NCI-H1092 (cell line): ENCODE measurements at places on chromosomes 3 and 15.

GRCh38 chr3:122942239-122942638 lies 85.3 kb downstream of the SEMA5B start:
- DNase-seq, result no peak

GRCh38 chr15:68173119-68173518 lies 32.0 kb downstream of the CALML4 start:
- no peak for DNase-seq

- no peak for DNase-seq
Measured at GRCh38 chr15:55241891-55242290, 45.1 kb upstream of the RSL24D1 start.

GRCh38 chr3:193905541-193906396 lies 230.2 kb upstream of the HES1 start:
- no peak for DNase-seq

- DNase-seq, result no peak
Measured at GRCh38 chr3:179921500-179921899, 115.2 kb downstream of the PEX5L start.

DNA sequence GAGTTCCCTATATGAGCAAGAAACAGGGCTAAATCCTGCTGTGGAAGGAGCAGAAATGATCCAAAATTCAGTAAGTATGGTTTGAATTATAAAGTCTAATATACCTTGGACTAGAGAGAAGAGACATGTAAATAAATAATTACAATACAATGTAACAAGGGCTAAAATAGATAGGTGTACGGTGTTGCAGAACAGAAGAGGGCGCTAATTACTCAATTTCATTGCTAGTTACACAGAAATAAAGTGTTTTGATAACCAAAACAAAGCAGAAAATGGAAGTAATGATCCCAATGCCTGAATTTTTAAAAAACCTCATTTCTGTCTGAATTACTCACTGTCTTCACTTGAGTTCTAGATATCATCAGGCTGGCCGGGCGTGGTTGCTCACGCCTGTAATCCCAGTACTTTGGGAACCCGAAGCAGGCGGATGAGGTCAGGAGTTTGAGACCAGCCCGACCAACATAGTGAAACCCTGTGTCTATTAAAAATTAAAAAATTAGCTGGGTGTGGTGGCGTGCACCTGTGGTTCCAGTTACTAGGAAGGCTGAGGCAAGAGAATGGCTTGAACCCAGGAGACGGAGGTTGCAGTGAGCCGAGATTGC lies 8.3 kb upstream of the PLCH1 start:
- peak; percentile 1 for DNase-seq

GRCh38 chr3:153137626-153138025 lies 24.4 kb upstream of the RAP2B start:
- DNase-seq, result no peak

GRCh38 chr3:128316481-128316891 lies 150.2 kb downstream of the DNAJB8 start:
- no peak for DNase-seq

DNA sequence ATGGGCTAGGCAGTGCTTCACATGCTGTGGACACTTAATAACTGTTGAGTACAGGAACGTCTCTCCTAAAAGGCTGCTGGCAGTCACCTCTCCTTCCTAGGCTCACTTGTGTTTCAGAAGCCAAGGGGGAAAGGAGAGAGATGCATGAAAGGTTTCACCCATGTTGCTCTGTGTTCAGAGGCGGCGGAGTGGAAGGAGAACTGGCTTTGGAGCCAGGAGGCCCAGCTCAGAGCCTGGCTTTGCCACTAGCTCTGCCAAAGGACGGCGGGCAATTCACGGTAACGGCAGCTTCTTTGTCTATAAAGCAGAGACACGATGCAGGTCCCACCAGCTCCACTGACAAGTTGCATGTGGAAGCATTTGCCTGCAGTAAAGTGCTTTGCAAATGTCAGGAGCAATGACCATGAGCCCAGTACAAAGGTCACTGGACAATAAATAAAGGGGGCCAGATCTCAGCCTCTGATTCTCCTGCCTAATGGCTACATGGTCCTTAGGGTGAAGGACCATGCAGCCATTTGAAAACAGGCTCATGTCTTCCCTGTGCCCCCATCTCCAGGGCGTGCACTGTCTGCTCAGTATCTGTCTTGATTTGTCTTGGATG lies 171.7 kb upstream of the TLE3 start:
- DNase-seq, result no peak

DNA sequence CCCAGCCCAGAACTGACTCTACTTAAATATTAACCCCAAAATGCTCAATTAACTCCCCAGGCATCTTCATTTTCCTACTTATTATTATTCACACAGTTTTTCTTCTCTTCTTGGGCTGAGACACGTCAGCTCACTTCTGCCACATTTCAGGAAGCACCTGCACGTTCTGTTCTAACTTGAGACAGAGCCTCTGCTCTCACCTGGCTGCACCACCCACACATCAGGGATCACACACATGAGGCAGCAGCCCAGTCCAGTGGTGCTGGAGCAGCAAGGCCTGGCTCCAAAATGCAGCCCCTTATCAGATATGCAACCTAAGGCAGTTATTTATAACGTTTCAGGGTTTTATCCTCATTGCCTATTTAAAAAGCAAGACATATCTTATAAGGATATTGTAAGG lies 127.5 kb downstream of the OSBPL10 start:
- DNase-seq, result no peak

- DNase-seq, result no peak
Measured at GRCh38 chr3:71681224-71681668, 44.0 kb downstream of the EIF4E3 start.

DNA sequence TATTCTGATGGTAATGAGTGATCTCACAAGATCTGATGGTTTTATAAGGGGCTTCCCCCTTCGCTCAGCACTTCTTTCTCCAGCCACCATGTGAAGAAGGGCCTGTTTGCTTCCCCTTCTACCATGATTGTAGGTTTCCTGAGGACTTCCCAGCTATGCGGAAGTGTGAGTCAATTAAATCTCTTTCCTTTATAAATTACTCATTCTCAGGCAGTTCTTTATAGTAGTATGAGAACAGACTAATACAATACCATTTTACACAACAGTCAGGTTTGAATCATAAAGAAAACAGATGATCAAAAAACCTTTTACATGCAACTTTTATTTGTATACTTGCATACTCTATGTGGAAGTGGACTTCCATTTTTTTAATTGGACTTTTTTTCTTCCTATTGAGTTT lies 46.7 kb upstream of the CBLB start:
- DNase-seq, result no peak

- peak; percentile 91 for DNase-seq
Measured at GRCh38 chr15:69160141-69160993, at the start of gene GLCE. GLCE (plus strand) TSS chr15:69160635; CDS start chr15:69255807, 95,172 bp downstream.

DNA sequence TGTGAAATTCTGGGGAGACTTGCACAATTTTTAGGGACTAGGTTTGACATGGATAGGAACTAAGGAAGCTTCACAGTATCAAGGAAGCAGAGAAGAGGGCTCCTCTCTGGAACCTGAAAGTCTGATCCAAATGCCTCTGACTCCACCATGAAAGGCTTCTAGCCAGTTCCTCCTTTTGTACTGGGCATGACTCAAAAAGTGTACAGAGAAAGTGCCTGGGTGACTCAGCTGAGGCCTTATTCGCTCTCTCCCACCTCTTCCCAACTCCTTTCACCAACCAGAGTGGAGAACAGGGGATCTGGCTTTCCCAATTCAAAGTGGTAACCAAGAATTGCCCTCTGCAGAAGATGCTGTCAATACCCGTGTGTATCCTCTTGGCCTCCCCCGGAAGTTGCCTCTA lies 342.9 kb upstream of the PROK2 start:
- no peak for DNase-seq

- no peak for DNase-seq
Measured at GRCh38 chr3:46013316-46014094, 13.8 kb downstream of the XCR1 start.

DNA sequence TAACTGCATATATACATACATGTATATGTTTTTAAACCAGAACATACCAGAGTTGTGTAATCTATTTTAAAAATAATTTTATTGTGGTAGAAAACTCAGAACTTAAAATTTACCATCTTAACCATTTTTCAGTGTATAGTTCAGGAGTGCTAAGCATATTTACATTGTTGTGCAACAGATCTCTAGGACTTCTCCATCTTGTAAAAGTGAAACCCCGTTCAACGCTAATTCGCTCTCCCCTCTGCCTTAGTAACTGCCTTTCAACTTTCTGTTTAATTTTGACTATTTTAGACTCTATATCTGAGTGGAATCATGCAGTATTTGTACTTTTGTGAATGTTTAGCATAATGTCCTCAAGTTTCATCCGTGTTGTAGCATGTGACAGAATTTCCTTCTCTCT lies 51.8 kb upstream of the SSR3 start:
- no peak for DNase-seq
